ENCODE measurements at places on chromosomes 2 and 18. TPM values are rescaled to one million over a fixed set of nuclear protein-coding genes. Genes with fewer than 3 reads are reported as not detected.

The AQP12A gene
- total RNA-seq = not detected

The TMEM200C gene
- not detected for total RNA-seq

The MEP1B gene
- total RNA-seq = 0.06 TPM

The RAB6C gene
- total RNA-seq = not detected

The SULT1C2 gene
- 0.83 TPM for total RNA-seq

The STON1 gene
- 0.50 TPM for total RNA-seq

The SELENOI gene
- 21.2 TPM for total RNA-seq

The HMSD gene
- not detected for total RNA-seq

The PHOSPHO2 gene
- 2.4 TPM for total RNA-seq

The STARD6 gene
- not detected for total RNA-seq

The CSRNP3 gene
- not detected for total RNA-seq

The EVA1A gene
- total RNA-seq = 18.2 TPM

The TRAK2 gene
- total RNA-seq = 13.2 TPM

The PSMA8 gene
- total RNA-seq = not detected

The RPE gene
- 75.8 TPM for total RNA-seq

The IL36G gene
- total RNA-seq = not detected

The RPL37A gene
- 5,480 TPM for total RNA-seq

The TMEM163 gene
- 0.13 TPM for total RNA-seq

The KCNE4 gene
- total RNA-seq = 0.83 TPM

The RTP5 gene
- total RNA-seq = not detected

The KCNG3 gene
- 0.62 TPM for total RNA-seq

The LYG1 gene
- total RNA-seq = 1.3 TPM

The APCDD1 gene
- not detected for total RNA-seq

The GKN2 gene
- total RNA-seq = 3.5 TPM

The PGAP1 gene
- total RNA-seq = 1.1 TPM

The DSG1 gene
- not detected for total RNA-seq

The GATA6 gene
- total RNA-seq = 2.9 TPM

The LYPD6 gene
- total RNA-seq = 0.07 TPM

The LRRC30 gene
- total RNA-seq = not detected

The SLC66A2 gene
- 18.9 TPM for total RNA-seq

The KCTD1 gene
- total RNA-seq = 32.8 TPM

The TFPI gene
- 58.8 TPM for total RNA-seq

The ARMC9 gene
- total RNA-seq = 13.3 TPM

The ALPP gene
- total RNA-seq = 0.56 TPM

The CD8B2 gene
- total RNA-seq = not detected

The CROCC2 gene
- total RNA-seq = not detected

The FSHR gene
- 0.07 TPM for total RNA-seq

The DSEL gene
- total RNA-seq = 0.29 TPM

The SLC19A3 gene
- 3.1 TPM for total RNA-seq

The PRKAG3 gene
- total RNA-seq = not detected

The METAP1D gene
- total RNA-seq = 2.6 TPM

The CACNB4 gene
- 0.32 TPM for total RNA-seq

The GALNT14 gene
- total RNA-seq = 47.5 TPM

The POTEC gene
- not detected for total RNA-seq

The ROCK1 gene
- 18.6 TPM for total RNA-seq

Data from A549 treated with RU486 at 1 μM for 4 hours (cell line).